NCI-H2171 treated with DMSO at 0.1 percent for 48 hours (cell line): ENCODE measurements at places on chromosomes 1 and 21.

DNA sequence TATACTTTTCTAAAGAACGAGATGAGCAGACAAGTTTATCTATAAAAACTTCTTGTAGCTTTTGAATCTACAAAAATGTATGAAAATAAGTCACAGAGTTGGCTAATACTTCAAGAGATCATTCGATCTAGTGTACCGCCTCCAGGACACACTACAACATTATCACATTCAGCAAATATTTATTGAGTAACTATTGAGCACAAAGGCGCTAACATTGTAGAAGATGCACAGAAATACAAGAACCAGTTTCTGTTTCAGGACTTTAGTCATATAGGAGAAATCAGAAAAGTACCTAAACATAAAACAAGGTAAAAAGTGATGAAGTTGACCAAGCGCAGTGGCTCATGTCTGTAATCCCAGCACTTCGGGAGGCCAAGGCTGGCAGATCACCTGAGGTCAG is 20.6 kb downstream of the WASF2 start:
- no peak for DNase-seq

DNA sequence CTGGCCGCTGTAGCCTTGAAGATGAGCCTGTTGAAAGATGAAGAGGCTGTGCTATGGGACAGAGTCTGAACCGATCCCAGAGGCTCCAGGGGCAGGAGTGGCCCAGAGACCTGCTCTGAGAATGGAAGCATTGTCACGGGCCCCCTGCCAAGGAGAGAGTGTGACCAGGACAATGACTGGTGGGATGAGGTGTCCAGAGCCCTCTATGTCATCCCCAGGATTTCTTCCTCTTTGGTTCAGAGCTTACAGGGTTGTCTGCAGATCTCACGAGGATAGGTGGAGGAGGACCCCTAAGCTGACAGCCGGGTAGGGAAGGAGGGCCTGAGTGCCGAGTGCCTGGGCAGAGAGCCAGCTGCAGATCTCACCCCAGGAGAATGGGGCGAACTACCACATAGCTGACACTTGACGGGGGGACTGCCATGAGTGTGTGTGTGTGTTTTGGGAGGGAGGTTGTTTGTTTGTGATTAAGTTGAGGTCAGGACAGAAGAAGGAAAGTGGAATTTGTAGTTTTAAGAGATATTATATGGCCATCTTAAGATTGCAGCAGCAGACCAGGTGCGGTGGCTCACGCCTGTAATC is 25.4 kb downstream of the PIK3CD start:
- DNase-seq = no peak

- no peak for DNase-seq
Measured at GRCh38 chr1:151867321-151867720, 13.8 kb upstream of the THEM5 start.

GRCh38 chr21:44924606-44925377 is 4.1 kb upstream of the ITGB2 start:
- DNase-seq = no peak

GRCh38 chr1:232123775-232124659 is 497.4 kb downstream of the DISC1 start:
- DNase-seq = no peak

- DNase-seq = no peak
Measured at GRCh38 chr1:225156254-225156653, 226.8 kb downstream of the DNAH14 start.

DNA sequence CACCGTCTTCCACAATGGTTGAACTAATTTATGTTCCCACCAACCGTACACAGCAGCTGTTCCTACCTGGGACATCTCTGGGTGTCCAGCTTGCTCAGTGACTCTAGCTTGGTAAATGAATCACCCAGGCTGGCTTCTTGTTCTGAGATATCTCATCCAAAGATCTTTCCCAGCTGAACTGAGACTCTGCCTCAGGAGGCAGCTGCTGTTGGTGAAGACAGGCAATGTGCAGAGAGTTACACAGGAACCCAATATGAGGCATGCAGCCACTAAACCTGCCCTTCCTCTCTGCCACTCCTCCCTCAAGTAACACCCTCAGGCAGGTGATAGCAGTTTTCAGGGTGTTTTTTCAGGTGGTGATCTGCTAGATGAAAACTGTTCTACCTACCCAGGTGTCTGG is 14.0 kb upstream of the FOXO6 start:
- no peak for DNase-seq

- no peak for DNase-seq
Measured at GRCh38 chr1:162074276-162075005, 5.0 kb downstream of the NOS1AP start.

DNA sequence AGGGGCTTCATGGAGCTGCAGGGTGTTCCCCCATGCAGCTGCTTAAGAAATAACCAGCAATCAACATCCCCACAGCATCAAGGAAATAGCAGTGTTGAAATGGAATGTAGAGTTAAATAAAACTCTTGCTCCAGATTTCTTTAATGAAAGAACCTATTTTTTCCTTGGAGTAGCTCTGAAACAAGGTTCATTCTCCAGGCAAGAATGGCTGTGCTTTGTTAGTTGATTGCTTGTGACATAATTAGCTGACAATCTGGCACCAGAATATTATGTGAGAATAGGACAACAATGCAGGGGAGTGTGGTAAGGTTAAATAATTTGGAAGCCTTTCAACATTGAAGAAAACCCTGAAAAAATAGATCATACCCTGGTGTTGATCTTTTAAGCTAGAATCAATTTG is 254.2 kb upstream of the RRP15 start:
- DNase-seq = peak; percentile 51

GRCh38 chr1:83060221-83060620 is 938.7 kb downstream of the TTLL7 start:
- DNase-seq = no peak

DNA sequence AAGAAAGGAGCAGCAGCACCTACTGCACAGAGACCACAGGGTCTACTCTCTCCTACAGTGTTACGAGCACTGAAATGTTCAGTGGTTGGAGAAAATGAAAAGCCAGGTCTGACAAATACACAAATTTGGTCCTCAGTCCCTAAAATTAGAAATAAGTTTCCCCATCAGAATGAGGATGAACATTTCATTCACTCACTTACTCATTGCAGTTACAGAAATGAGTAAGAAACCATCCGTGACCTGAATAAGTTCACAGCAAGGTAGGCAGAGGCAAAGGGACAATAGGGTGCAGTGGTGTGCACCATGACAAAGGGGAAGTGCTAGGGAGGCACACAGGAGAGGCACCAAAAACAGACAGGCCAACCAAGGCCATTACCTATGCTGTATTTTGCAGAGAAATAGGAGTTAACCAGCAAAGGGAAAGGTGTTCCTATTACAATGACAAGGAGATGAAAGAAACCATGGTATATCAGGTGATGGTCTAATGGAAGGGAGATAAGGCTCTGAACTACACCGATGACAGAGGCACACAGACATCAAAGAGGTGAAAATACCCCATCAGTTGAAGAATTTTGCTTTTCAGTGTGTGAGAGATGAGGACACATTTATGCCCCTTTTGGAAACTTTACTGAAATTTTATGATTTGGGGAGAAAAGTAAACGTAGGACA is 29.4 kb downstream of the VAV3 start:
- no peak for DNase-seq

DNA sequence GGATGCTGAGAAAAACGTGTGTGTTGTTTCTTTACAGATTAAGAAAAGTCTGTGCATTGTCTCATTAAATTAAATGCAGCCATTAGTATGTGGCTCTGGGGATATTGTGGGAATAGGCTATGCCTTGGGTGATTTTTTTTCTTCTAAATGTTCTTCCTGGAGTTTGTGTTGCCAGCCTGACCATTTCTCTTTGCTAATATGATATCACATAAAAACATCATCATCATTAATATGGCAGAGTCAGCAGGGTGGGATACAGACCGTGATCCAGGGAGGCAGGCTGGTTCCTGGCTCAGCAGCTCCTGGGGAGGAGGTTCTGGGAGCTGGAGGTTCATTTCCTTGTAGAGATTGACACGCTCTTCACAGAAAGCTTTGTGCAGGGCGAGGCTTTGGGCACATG is 60.7 kb upstream of the SELENON start:
- DNase-seq = no peak

DNA sequence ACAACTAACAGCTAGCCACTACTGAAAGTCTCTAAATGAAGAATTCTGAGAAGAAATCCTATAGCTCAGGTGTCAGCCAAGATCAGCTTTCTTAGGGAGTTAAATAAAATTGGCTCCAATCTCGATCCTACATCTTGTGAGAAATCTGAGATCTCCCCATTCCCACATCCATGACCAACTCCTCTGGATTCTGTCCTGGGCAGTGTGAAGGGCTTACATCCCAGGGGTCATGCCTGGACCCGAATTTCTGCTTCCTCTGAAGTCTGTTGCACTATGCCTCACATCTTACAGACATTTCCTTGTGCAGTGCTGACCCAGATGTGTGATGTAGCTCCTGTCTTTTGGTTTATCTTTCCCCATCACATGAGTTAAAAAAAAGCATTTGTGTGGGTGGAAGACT is 4.8 kb upstream of the TNN start:
- no peak for DNase-seq

DNA sequence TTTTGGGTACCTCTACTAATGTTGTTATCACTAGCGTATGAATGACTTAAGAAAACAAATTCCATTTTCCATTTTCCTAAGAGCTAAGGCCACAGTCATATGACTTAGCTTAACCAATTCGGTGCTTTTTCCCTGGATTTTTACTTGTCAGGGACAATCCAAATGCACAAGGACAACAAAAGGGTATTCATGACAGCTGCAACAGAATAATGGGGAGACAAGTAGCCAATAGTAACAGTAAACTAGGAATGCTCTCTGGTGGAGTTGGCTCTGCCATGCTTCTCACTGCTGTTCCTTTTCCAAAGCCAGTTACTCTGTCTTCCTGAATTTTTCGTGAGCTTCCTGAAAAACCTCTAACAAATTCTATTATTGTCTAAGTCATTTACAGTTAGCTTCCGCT is 52.9 kb downstream of the LRRIQ3 start:
- no peak for DNase-seq

DNA sequence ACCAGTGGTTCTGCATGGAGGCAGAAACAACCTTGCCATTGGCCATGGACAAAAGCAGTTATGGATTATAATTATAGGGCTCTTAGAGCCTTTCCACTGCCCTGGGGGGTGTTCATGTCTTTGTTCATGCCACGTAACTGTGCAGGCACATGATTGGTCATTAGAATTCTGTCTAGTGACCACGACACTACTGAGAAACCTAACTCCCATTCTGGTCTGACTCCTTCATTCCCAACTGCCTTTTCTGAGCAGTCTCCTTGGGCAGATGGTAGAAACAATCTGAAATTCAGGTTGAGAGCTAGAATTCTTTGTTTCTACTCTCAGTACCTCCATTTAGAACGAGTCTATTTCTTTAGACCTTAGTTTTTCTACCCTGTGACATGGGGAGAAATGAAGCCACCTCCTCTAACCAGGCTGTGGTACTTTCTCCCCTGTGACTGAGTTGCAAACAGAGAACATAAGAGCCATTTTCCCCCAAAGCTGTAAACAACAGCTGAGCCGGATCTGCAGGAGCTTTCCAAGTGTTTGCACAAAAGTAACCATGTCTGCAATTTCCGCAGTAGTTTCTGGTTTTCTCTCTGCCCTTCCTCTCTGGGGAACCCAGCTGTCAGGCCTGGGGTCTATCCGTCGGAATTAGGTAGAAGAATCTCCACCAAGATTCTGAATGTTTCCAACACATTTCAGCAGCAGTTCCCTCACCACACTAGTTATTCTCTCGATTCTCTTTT is 37.7 kb upstream of the IPO9 start:
- DNase-seq = peak; percentile 81

GRCh38 chr21:46294647-46295176 is 8.6 kb downstream of the YBEY start:
- DNase-seq = no peak

DNA sequence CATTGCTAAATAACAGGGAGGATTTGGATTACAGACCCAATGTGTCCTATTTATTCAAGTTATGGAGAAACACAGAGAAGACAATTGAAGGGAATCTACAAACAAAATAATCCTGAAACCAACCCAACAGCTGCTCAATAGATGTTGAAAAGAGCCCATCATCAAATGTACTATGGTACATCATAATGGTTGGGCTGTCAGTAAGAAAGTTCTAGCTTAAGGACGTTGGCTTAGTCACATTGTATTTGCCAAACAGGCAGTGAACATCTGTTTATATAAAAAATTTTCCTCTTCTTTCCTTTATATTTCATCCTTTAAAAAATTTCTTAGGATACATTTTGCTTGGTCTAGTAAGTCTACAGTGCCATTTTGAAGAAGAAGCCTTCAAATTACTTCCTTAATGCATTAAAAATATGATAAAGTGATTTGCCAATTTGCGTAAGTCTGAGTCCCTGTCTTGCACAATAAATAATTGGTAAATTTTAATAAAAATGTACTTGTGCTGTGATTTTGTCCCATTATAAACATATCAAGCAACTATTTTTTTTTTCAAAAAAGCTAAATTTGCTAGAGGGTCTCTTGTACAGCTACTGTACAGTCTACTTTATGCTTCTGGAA is 14.4 kb downstream of the MAP3K7CL start:
- DNase-seq = no peak

DNA sequence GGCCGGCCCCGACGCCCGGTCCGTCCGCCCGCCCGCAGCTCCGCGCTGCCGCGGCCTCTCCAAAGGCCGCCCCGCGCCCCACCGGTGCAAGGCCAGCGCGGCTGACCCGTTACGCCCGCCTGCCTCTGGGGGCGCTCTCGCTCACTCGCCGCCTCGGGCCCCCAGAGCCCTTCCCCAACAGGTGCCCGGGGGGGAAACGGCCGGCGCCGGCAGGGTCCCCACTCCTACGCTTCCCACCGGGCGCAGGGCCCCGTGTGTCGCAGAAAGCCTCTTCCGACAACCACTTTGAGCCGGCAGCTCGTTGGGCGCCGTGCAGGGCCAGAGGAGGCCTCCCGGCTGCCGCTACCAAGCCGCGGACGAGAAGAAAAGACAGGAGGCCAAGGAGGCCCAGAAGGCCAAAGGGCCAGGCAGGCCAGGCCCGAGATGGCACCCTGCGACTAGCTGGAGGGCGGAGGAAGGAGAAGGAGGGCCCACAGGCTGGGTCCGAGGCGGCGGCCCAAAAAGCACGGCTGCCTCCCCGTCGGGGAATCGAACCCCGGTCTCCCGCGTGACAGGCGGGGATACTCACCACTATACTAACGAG is 64.9 kb upstream of the FCGR2A start:
- DNase-seq = no peak

GRCh38 chr1:92340154-92340553 is 41.3 kb downstream of the RPAP2 start:
- DNase-seq = no peak

- DNase-seq = no peak
Measured at GRCh38 chr1:23062271-23062670, 43.0 kb downstream of the KDM1A start.
